ENCODE measurements at places on chromosomes 6 and 20.

- no peaks in the 10 kb centered on the region for H3K36me3 ChIP-seq
- no peaks in the 10 kb centered on the region for H3K27me3 ChIP-seq
- H3K27ac ChIP-seq = no peak overlapping the region
- no peak overlapping the region for H3K4me3 ChIP-seq
- no peak for DNase-seq
These were observed 283.2 kb upstream of the HSF2 start for GRCh38 chr6:122116119-122116834.

- H3K4me3 ChIP-seq = no peak overlapping the region
- DNase-seq = no peak
- H3K27me3 ChIP-seq = no peaks in the 10 kb centered on the region
- peaks cover 61% of the 10 kb centered on the region for H3K36me3 ChIP-seq
- H3K27ac ChIP-seq = no peak overlapping the region
These were observed 12.1 kb downstream of the MICB start for GRCh38 chr6:31510007-31510406.

- no peaks in the 10 kb centered on the region for H3K27me3 ChIP-seq
- H3K4me1 ChIP-seq = peaks cover 54% of the 10 kb centered on the region
- peak overlapping the region; percentile 5 for H3K4me3 ChIP-seq
- DNase-seq = no peak
- H3K36me3 ChIP-seq = peaks cover 27% of the 10 kb centered on the region
- H3K27ac ChIP-seq = no peak overlapping the region
These were observed 9.1 kb downstream of the UCKL1 start for GRCh38 chr20:63946986-63947637.

- H3K36me3 ChIP-seq = no peaks in the 10 kb centered on the region
- no peak overlapping the region for H3K4me3 ChIP-seq
- H3K27me3 ChIP-seq = no peaks in the 10 kb centered on the region
- H3K4me1 ChIP-seq = peaks cover 29% of the 10 kb centered on the region
- no peak for DNase-seq
These were observed 35.3 kb upstream of the EZR start for GRCh38 chr6:158854214-158855101.

GRCh38 chr6:139402876-139403386 lies 28.5 kb upstream of the CITED2 start:
- no peak for DNase-seq
- H3K4me1 ChIP-seq = no peaks in the 10 kb centered on the region
- no peaks in the 10 kb centered on the region for H3K27me3 ChIP-seq
- no peak overlapping the region for H3K27ac ChIP-seq

DNA sequence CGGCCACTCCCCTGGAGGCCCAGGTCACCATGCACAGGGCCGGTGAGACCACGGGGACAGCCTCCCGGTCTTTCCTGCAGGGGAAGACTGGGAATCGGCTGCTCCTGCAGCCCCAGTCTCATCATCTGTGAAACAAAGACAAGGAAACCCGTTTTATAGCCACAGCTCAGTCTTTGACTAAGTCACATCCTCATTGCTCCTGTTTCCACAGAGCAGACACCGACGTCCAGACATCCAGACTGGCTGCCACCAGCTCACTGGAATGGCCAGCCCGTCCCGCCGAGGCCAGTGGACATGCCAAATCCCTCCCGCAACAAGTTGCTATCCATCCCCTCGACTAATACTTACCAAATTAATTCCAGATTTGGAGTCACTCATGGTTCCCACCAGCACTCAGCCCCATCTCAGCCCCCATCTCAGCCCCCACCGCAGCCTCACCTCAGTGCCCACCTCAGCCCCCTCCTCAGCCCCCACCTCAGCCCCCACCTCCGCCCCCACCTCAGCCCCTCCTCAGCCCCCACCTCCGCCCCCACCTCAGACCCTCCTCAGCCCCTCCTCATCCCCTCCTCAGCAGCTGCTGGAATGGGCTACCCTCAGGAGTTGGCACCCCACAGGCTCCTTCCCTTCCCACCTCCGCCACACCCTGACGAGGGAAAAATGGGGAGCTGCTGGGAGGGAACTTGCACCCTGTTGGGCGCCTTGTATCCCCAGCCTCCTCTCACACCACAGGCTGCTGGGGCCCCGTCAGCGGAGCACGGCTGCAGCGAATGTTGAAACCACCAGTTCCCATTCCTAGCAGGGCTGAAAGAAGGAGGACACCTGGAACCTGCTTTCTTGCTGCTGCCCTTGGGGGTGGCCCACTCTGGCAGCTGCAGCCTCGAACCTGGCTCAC lies 48.7 kb downstream of the YTHDF1 start:
- H3K27me3 ChIP-seq = peaks cover 24% of the 10 kb centered on the region
- no peak overlapping the region for H3K27ac ChIP-seq
- H3K4me1 ChIP-seq = no peaks in the 10 kb centered on the region
- DNase-seq = no peak
